NCI-H1694 (cell line): ENCODE measurements at places on chromosomes 4 and X.

DNA sequence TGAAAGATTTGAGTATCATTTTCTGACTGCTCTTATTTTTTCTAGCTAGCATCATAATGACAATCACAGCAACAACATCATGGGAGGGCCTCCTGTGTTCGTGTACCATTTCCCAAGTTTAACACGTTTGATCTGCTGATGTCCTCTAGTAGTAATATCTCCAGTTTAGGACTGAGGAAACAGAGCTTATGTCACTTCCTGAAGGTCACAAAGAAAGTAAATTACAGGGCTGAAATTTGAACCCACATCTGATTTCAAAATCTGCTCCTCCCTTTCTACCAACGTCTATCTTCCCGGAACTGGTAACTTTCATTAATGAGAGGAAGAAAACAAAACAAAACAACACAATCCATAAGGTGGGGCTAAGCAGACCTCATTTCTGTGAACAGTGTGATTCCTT, 302.7 kb downstream of the PACRGL start:
- no peak for DNase-seq

DNA sequence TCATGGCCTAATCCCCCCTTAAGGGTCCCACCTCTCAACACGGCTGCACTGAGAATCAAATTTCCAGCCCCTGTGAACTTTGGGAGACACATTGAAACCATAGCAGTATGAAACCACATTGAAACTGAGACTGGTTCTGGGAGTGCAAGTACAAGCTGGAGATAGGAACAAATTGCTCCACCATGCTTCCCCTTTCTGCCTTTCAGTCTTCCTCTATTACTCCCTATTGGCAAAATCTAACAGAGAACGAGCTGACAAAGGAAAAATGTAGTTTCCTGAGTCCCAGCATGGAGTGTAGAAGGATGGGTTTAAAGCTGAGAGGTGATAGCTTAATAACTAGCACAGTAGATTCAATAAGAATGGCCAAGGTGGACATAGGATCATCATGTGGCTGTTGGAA, 161.7 kb upstream of the RPL34 start:
- DNase-seq = no peak

DNA sequence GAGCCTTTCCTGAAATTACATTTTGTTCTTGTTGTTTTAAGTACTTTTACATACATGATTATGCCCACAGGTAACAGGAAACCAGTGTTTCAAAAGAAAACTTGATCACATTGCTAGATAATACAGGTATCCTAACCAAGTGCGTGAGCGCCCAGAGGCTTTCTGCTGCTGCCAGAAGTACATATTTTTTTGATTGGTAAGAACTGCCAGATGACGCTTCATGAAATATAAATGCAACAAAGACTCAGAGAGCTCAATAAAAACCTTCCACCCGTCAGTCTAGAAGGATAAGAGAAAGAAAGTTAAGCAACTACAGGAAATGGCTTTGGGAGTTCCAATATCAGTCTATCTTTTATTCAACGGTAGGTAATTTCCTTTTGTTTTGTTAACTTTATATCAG, at the start of gene EPGN:
TSS of gene EPGN (plus strand) at position 256 of the 400 bp plus-strand sequence. CDS start at position 320, 64 bp downstream.
- no peak for DNase-seq

GRCh38 chr4:134027931-134028330, 173.7 kb downstream of the PABPC4L start:
- no peak for DNase-seq

GRCh38 chr4:7160439-7160838, 31.9 kb upstream of the SORCS2 start:
- no peak for DNase-seq

DNA sequence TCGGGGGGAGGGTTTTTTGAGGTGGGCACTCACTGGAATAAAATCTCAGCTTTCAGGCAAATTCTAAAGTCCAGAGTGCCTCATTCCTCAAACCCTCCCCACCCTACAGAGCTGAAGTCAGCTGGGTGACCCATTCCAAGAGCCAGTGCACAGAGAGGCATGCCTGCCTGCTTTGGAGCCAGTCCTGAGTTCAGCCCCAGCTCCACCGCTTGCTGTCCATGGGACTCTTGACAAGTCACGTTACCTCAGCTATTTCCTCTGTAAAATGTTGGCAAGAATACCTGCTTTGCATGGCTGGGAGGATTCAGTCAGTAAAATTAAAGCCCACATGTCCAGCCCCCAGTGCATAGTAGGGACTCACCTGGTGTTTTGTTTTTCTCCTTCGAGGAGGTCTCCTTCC, 125.9 kb upstream of the PJA1 start:
- DNase-seq = no peak

- DNase-seq = no peak
Measured at GRCh38 chr4:8324640-8325239, 55.2 kb downstream of the HTRA3 start.

DNA sequence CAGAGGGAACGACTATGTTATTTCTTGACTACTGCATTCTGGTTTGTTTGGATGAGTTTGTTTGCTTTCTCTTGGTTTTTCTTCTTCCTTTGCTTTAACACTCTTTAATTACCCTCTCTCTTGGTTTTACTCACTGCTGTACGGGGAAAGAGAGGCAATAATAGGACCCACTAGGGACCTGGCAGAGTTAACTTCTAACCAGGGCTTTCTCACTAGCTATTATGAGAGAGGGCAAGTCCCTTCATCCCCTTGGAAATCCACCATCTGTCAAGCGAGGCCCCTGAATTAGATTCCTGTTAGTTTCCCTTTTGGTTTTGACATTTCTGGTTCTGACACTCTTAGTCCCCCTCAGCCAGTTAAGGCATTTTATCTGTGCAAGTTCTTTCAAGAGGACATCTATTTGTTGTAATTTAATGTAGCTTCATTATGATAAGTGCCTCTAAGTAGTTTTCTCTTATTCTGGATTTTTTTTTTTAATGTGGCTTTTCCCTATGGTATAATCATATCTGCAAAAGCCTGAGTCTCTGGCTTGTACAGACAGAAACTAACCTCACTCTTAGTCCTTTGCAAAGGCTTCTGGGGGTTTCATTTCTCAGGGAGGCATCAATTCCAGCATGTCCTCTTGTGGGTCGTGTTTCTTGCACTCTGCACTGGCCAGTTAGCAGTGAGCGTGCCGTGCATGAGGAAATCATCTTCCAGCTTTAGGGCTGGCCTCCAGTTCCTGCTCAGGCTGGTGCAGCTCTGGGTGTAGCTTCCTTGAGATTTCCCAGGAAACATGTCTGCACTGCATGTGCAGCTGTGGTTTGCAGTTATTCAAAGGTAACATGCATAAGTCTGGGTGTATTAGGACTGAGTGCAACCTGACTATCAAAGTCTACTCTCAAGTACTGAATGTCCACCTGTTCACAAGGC, 221.3 kb downstream of the STIM2 start:
- no peak for DNase-seq

DNA sequence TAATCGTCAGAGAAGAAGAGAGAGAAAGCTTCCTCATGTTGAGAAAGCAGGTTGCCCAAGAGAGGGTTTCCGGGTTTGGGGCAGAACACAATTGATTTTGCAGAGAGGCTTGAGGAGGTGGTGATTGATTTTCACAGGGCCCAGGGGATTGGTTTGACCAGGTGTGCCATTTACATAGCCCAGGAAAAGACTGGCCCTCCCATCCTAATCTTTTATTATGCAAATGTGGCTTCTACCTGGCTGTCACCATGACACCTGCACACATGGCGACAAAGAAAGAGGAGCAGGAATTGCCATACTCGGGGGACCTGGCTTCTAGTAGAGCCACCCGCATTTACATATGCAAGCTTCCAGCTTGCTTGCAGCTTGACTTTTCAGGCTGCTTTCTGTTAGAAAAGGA, 405.3 kb downstream of the PPP4R3C start:
- no peak for DNase-seq

GRCh38 chr4:173174184-173174583, 5.6 kb downstream of the GALNT7 start:
- no peak for DNase-seq

DNA sequence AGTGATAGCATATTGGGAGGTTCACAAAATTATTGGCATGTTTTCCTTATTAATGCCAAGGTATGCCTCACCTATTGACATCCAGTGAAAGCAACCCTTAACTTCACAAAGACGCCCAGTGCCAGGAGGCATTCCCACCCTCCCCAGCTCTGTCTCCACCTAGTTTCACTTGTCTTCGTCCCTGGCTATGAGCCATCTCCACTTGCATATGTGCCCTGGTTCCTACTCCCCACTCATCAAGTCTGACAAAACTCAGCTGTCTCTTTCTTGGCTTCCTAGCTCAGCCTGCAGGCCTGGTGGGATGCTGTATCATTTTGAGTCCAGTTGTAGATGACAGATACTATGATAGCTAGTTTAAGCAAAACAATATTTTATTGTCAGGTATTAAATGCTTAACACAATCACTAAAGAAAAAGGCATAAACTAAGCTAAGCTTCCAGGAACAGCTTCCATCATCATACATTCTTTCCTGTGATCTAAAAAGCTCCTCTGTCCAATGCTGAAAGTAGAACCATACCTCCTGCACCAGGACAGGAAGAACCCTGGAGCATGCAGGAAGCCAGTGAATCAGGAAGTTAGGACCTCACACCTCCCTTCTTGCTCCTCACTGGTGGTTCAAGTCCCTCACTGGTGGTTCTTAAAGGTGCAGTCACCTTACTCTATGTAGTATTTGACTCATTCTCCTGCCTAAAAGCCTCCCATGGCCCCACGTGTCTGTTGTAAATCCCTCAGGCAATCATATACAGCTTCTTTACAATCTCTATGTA, 410.3 kb upstream of the RASGEF1B start:
- no peak for DNase-seq

DNA sequence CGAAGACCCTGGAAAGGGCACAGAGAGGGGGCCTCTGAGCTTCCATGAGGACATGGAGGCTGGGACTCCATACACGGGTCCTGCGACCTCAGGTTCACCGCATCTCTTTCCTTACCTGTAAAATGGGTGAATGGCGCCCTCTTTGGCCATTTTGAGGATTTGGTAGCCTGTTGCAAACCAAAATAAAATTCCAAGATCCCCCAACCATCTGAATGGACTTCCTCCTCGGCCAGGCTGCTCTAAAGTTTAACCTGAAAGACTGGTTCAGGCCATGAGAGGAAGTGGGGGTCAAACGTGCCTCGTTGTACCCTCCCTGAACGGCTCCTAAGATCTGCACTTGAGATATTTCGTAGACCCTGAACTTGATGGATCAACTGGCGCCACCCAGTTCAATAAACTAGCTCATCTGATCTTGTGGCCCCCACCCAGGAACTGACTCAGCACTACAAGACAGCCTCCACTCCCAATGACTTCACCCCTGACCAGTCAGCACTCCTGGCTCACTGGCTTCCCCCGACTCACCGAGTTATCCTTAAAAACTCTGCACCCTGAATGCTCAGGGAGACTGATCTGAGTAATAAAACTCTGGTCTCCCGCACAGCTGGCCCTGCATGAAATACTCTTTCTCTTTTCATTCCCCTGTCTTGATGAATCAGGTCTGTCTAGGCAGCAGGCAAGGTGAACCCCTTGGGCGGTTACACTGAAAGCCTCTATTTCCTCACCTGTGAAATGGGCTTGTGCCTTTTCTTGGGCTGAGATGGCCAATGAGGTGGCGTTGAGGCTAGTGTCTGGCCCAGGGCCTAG, 32.9 kb upstream of the GPR78 start:
- DNase-seq = no peak

DNA sequence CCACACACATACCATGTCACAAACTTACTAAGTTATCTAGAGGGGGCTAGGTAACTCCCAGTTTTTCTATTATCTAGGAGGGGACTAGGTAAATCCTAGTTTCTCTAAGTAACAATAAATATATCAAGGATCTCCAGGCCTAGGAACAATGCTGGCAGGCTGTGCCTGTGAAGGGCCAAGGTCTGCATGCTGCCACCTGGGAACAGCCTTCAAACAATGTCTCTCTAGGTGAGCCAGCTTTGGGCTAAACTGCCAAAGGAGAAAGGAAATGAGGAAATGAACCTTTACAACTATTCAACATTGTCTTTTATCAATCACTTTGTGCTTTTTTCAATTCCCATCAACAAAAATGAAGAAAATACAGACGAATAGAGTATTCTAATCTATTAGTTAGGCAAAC, 23.2 kb downstream of the NAF1 start:
- no peak for DNase-seq

DNA sequence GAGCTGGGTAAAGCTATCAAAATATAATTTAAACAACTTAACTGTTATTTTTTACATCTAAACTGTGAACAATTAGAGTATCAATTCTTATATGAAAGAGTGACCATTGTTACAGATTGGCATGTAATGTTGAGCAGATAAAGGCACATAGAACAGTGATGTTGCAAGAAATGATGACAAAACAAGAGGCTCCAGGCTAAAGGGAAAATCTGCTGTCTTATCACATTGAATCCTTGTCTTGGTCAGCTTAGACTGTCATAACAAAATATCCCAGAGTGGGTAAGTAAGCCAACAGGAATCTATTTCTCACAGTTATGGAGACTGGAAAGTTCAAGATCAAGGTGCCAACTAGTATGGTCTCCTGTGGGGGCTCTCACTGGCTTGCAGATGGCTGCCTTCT, 154.1 kb upstream of the PPP3CA start:
- no peak for DNase-seq

GRCh38 chrX:151538190-151539122, 25.0 kb upstream of the PASD1 start:
- DNase-seq = no peak

GRCh38 chr4:170030121-170030520, 3.9 kb upstream of the MFAP3L start:
- DNase-seq = no peak

- no peak for DNase-seq
Measured at GRCh38 chr4:187724456-187724855, 271.1 kb upstream of the ZFP42 start.

DNA sequence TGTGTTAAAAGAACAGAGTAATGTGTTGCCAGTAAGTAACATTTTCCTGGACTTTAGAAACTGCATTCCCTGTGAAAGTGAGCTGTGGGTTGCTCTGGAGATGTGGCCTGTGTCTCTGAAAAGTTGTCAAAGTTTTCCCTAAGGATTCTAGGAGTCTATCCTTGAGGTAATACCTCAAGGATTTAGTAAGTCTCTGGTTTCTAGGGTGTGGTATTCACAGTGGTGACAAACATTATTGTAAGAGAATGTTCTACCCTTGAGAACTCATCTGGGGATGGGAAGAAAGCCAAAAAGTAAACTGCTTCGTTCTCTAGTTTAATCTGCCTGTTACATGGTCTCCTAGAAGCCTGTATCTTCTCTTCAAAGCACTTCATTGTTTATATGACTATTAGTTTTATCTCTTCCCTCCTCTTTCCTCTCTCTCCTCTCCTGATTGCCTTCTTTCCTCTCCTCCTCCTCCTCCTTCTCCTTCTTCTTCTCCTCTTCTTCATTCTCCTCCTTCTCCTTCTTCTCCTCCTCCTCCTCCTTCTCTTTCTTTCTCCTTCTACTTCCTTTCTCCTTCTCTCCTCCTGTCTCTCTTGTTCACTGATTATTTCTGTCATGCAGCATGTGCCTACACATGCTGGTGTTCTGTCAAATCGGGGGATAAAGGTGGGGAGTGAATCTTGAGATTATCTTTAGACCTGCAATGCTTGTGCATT, 321.3 kb downstream of the PTTG2 start:
- DNase-seq = no peak
